Osteocyte (in vitro differentiated cells): ENCODE measurements at places on chromosomes 4 and X.

GRCh38 chr4:47703956-47704355 lies 133.9 kb downstream of the CORIN start:
- no peaks in the 10 kb centered on the region for H3K36me3 ChIP-seq
- no peak overlapping the region for H3K27ac ChIP-seq
- H3K4me3 ChIP-seq: no peak overlapping the region
- H3K4me1 ChIP-seq: no peaks in the 10 kb centered on the region

GRCh38 chrX:9677098-9677739 lies 88.4 kb downstream of the GPR143 start:
- no peak for DNase-seq
- H3K4me1 ChIP-seq: peaks cover 4% of the 10 kb centered on the region
- H3K27me3 ChIP-seq: no peaks in the 10 kb centered on the region
- H3K27ac ChIP-seq: no peak overlapping the region

- H3K36me3 ChIP-seq: no peaks in the 10 kb centered on the region
- H3K4me1 ChIP-seq: no peaks in the 10 kb centered on the region
- no peak overlapping the region for H3K4me3 ChIP-seq
- H3K27ac ChIP-seq: no peak overlapping the region
These were observed 127.4 kb upstream of the RPL34 start for GRCh38 chr4:108492816-108493595.

DNA sequence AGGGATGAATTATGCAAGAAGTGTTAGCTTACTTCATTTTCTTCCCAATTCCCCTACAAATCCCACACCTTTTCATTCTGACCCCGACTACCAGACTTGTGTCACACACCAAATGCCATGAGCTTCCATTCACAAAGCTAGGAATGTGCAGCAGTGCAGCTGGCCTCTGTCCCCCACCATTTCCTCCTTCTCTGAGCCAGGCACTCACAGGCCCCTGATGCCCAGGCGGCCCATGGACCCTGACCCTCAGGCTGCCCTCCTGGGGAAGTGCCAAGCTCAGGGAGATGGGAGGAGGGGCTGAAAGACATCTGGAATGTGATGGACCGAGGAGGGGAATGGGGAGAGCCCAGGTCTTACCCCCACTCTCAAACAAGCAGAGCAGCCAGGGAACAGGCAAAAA lies 67.0 kb upstream of the BCOR start:
- peaks cover 3% of the 10 kb centered on the region for H3K36me3 ChIP-seq
- DNase-seq: no peak
- peak overlapping the region; percentile 56 for H3K27ac ChIP-seq
- no peak overlapping the region for H3K4me3 ChIP-seq
- H3K4me1 ChIP-seq: peaks cover 50% of the 10 kb centered on the region

DNA sequence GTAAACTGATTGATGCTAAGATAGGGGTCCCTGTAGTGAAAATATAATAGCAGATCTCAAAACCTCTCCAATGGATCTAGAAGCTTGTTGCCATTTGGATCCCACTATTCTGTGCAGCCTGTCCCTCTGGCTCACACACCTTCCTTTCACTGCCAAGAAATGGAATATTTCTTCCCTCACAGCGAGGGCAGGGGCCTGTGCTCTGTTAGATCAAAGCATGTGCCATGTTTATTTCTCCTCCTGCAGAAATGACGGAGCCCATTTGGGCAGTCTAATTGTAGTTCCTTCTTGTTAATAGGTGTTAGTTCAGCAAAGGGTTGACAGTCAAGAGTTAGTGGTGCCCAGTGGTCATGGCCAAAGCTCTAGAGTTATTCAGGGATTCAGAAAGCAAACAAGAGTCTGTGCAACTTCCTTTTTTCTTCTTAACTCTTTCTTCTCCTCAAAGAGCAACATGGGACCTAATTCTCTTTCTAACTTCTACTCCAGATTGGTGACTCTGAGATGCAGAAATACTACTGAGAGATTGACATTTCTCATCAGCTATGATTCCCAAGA lies 106.8 kb downstream of the STOX2 start:
- DNase-seq: peak; percentile 10
- H3K36me3 ChIP-seq: no peaks in the 10 kb centered on the region
- H3K4me3 ChIP-seq: no peak overlapping the region

GRCh38 chrX:106919932-106920452 lies at the start of gene CLDN2:
CLDN2 (plus strand) TSS chrX:106920402; CDS start chrX:106928229, 7,827 bp downstream.
- no peak for DNase-seq
- H3K4me1 ChIP-seq: peaks cover 40% of the 10 kb centered on the region
- H3K27ac ChIP-seq: no peak within 1 kb of the TSS
- no peak within 1 kb of the TSS for H3K4me3 ChIP-seq
